ENCODE measurements at places on chromosomes 7 and 10.

DNA sequence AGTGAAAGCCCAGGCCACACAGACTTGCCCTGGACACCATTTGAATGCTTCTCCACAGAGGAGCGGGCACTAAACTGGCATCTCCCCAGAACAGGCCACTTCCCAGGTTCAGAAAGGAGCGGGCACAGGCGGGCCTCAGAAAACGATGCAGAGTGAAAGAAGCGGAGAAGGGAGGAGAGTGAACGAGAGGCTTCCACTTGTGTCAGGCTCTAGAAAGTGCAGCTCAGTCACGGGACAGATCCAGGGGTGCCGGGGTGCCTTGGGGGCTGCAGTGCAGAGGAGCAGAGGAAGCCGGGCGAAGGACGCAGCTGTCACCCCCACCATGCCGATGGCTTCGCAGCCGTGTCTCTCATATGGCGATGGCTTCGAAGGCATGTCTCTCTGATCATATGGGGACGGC lies 26.1 kb upstream of the PRKAR1B start:
- no peak for DNase-seq

DNA sequence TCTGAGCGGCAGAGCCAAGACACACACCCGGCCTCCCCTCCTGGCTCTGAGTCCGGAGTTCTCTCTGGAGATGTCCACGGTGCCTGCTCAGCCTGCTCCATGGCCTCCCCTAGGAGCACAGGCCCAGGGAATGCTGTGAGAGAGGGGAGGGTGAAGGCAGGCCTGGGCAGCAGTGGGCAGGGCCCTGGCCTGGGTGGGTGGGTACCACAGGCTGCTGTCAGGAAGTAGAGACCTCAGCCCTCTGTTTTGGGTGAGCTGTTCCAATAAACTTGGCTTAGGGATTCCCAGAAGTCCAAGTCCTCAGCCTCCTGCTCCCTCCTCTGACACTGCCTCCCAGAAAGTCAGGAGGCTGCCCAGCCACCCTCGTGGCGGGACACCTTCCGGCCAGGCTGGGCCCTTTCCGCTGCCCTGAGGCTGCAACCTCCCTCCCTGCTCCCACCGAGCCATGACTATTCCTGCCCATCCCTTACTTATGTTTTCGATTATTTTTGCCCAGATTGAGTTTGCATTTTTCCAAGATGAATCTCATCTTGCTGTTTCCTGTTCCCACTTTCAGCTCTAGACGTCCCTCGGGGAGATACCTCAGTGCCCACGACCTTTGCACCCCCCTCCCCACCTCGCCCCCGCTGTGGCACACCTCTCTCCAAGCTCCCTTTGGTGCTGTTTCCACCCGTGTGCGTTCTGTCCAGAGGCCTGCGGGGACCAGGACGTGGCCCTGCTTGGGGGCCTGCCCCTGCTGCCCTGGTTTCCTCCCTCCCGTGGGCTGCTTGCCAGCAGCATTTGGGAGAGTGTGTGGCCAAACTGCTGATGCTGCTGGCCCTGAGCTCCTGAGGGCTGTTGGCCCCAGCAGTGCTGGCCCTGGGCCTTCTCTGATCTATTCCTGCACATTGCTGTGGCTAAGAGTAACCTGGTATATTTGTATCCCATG lies 5.8 kb upstream of the POLM start:
- DNase-seq = no peak

- DNase-seq = no peak
Observed at GRCh38 chr10:92146107-92146506, 144.8 kb downstream of the CPEB3 start.

DNA sequence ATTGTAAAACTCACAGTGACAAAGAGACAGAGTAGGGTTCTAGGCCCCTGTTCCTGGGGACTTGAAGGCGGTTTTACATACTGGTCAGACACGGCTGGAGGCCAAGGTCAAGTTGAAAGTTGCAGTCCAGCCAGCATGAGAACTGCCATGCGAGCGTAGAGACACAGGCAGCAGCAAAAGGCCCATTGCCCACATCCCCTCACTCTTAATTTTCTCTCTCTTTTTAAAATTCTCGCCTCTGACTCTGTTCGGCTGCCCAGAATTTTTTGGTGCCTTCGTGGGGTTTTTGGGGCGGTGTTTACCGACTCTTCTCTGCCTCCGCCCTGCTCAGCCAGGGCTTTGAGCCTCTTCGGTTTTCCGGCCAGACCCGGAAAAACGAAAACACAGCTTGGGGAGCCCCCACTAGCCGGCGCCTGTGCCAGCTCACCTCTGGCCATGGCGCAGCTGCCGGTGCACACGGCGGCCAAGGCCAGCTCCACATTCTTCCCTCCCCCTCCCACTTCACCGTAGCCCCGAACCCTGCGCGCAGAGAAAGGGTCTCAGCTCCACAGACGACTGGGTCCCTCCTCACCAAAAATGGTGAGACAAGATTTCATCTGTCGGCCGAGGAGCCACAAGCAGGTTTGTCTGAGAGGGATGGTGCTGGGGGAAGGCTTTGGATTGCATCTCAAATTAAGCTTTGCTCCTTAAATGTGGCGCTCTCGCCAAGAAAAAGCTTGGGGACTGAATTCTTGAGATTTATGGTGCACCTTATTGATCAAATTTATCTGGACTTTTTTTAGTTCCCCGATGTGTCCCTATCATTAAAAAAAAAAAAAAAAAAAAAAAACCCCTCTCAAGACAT lies 2.3 kb upstream of the HOXA13 start:
- DNase-seq = no peak
